ENCODE measurements at places on chromosomes 12 and 14.

DNA sequence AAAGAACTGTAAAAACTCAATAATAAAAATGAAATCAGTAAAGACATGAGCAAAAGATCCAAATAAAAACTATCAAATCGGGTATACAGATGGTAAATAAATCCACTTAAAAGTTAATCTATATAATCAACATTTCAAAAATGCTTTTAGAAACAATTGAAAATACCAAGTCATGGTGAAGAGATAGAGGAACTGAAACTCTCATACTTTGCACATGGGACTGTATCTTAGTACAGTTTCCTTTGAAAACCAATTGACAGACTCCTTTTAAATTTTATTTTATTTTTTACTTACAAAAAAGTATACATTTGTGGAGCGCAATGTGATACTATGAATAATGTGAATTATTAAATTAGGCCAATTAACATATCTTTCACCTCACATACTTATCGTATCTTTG lies 98.6 kb upstream of the FAR2 start:
- DNase-seq: no peak

DNA sequence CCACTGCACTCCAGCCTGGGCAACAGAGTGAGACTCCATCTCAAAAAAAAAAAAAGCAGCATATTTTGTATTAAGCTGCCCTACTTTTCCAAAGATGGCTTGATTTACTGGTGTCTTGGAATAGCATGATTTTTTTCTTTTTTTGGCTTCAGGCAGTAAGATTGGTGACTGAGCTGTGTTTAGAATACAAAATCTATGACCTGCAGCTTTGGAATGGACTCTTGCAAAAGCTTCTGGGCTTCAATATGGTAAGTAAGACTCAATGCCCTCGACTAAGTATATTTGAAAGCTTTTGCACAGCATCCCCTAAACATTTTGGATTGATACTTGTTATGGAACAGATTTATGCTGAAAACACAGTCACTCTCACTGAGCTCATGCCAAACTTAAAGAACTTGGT lies 87.8 kb downstream of the KNTC1 start:
- no peak for DNase-seq

GRCh38 chr14:53808042-53808441 lies 148.6 kb downstream of the BMP4 start:
- DNase-seq: no peak

GRCh38 chr14:93128725-93129459 lies 13.2 kb upstream of the ITPK1 start:
- DNase-seq: no peak

DNA sequence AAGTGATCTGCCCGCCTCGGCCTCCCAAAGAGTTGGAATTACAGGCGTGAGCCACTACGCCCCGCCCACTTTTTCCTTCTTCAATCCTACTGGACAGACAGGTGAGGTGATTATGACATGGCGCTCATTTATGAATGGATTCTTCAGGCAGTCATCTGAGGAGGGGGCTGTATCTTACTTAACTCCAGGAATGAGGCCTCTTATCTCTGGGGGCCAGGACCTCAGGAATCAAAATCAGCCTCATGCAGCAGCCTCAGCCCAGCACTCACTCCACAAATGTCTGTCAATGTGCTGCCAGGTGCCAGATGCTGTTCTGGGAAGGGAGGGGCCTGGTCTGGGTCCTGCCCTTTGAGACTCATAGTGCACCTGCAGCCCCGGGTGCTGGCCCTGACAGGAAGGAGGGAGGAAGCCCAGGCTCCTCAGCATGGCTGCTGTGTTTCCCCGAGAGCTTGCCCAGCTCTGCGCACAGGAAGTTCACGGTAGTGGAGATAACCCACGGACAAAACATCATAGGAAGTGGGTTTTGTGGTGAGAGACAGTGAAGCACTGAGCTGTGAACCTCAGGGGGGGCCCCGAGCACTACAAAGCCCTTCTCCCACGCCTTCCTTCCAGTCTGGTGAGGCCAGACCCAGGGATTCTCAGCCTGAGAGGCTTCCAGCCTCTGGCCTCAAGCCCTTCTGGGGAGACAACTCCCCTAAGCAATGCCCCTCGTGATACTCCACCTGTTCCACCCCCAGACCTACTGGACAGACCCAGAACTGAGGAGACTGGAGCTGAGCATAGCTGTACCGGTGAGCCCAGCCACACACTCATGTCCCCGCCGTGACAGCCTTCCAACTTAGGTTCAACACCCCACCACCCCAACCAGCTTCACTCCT lies 22.3 kb downstream of the GALNT6 start:
- DNase-seq: no peak

DNA sequence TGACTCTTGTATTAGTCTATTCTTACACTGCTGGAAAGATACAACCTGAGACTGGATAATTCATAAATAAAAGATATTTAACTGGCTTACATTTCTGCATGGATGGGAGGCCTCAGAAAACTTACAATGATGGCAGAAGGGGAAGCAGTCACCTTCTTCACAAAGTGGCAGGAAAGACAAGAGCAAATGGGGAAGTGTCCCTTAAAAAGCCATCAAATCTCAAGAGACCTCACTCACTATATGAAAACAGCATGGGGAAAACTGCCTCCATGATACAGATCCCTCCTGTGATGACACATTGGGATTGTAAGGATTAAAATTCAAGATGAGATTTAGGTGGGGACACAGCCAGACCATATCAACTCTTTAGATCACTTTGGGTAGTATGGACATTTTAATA lies 83.7 kb downstream of the TMTC3 start:
- no peak for DNase-seq

- no peak for DNase-seq
Observed at GRCh38 chr12:41202051-41202450, 13.9 kb downstream of the PDZRN4 start.

GRCh38 chr12:102169922-102170621 lies 27.6 kb downstream of the PMCH start:
- no peak for DNase-seq

DNA sequence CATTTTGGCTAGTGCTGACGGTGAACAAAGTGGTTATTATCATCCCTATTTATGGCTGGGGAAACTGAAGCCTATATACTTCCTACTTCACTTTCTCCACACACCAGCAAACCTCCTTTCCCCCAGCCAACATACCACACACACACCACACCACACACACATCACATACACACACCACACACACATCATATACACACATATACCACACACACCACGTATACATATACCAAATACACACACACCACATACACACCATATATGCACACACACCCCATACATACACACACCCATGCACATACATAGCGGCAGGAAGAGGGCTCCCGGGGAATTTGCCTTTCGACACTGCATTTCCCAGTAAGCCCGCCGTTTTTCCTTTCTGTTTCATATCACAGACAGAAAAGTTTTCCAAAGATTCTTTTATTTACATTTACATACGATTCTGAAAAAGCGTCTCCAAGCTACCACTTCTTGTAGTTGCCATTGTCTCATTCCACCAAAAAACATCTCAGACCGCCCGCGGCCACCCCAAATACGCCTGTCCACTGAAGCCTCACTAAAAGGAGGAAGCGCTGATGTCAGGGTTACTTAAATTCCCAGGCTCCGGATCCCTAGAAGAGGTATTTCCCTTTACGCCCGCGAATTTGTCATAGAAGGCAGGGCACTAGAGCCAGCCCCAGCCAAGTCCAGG lies 823 bp upstream of the RAB5B start:
- no peak for DNase-seq

GRCh38 chr12:96247563-96247962 lies 53.4 kb downstream of the ELK3 start:
- DNase-seq: no peak

GRCh38 chr14:73369428-73369827 lies 88.9 kb downstream of the NUMB start:
- DNase-seq: no peak

DNA sequence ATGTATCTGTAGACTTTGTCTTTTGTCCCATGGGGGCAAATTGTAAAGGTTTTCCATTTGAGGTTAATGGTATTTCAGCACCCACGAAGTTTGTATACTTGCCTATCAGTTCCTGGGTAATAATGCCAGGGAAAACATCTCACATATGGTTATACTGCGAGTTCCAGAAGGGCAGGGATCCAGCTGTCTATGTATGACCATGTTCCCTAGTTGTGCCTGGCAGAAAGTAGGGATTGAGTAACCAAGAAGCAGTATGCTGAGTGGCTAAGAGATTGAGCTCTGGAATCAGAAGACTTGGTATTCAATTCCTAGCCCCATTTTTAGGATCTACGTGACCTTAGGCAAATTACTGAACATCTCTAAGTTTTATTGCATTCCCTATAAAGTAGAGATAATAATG lies 173.2 kb upstream of the PWP1 start:
- DNase-seq: no peak

DNA sequence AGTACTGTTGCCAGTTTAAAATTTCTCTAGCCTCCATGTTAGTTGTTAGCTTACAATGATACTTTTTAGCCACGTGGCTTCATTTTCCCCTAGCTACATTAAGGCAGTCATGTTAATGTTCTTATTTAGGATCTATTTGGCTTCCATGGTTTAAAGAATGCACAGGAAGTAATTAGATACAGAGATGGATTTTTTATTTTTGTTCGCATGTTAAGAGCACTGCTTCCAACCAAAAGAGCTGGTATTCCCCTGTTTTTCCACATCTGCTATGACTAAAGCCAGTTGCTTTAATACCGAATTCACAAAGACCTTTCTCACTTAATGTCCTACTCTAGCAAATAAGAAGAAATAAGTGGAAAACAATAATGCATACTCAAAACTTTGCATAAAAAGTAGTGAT lies 45.1 kb downstream of the PRORP start:
- DNase-seq: no peak

DNA sequence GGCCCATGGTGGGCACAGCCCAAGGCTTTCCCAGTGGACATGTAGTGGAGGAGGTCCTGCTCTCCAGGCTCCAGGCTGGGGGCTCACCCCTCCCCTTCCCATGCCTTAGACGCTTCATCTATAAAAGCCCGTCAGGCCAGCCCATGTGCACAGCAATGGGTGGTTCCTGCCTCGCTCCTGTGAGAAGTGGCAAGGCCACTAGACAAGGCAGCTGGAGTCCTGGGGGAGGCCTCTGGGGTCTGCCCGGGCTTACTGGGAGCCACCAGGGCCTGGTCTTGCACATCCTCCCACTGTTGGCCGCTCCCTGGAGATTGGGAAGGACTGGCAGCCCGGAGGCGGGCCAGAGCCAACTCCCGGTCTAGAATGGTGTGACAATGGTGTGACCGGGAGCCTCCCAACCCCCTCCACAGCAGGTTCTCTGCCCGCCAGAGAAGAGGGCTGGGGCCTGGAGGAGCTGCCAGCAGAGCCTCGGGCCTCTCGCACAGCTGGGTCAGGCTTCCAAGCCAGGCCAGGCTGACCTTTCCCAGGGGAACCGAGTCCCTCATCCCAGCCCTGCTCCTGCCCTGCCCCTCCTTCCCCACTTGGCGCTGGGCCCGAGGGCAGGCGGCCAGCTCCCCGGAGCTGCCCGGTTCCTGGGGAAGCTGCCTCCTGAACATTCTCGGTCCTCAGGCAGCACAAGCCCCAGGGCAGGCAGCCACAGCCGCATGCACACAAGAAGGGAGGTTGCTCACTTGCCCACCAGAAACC lies 97.9 kb downstream of the RFLNA start:
- DNase-seq: no peak

GRCh38 chr12:6701078-6701768 lies 608 bp upstream of the PIANP start:
- no peak for DNase-seq

DNA sequence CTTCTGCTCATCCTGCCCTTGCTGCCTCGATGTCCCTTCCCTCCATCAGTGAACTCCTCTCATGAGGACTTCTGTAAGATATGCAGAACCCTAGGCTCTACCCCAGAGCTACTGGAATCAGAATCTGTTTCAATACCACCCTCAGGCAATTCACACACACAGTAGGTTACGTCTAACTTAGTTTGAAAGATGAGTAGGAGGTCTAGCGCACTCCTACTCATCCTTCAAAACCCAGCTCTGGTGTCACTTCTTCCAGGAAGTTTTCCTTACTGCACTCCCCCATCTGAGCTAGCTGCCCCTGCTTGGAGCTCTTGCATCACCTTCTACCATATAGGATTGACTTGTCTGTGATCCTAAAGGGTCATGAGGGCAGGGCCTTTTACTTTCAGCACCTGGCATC lies 56.4 kb upstream of the DICER1 start:
- no peak for DNase-seq

- no peak for DNase-seq
Observed at GRCh38 chr12:49041881-49042484, 18.6 kb downstream of the KMT2D start.

- DNase-seq: no peak
Observed at GRCh38 chr12:106416273-106416672, 58.7 kb downstream of the POLR3B start.

- no peak for DNase-seq
Observed at GRCh38 chr12:98224584-98225221, 290.7 kb upstream of the TMPO start.

- DNase-seq: no peak
Observed at GRCh38 chr12:5434647-5435560, 3.0 kb downstream of the NTF3 start.
